Activated CD4-positive, alpha-beta T cell treated with anti-CD3 and anti-CD28 coated beads, Interleukin-2, amount 10 ng/mL, durations not matched to agents 24 days and 14 days (primary cell): ENCODE measurements at places on chromosomes 2 and 18. TPM values are rescaled to one million over a fixed set of nuclear protein-coding genes. Genes with fewer than 3 reads are reported as not detected.

The POMC gene
- total RNA-seq: 6.9 and 7.2 TPM in 2 replicates

The DUSP19 gene
- total RNA-seq: 1.0 and 2.3 TPM in 2 replicates

The AMER3 gene
- total RNA-seq: not detected in 2 replicates

The KCNE4 gene
- not detected in 2 replicates for total RNA-seq

The CLEC4F gene
- total RNA-seq: not detected in 2 replicates

The AQP12A gene
- not detected in 2 replicates for total RNA-seq

The SERPINB4 gene
- total RNA-seq: not detected in 2 replicates

The CFAP65 gene
- total RNA-seq: not detected in 2 replicates

The GREB1L gene
- total RNA-seq: not detected in 2 replicates

The CNDP1 gene
- total RNA-seq: not detected in 2 replicates

The ADAM23 gene
- total RNA-seq: 0.05 and 0.38 TPM in 2 replicates

The HOXD8 gene
- total RNA-seq: not detected in 2 replicates

The RGPD4 gene
- total RNA-seq: not detected in 2 replicates

The HTR2B gene
- total RNA-seq: 0.09 TPM in 1 of 2 replicates, not detected in the other

The POTEI gene
- not detected in 2 replicates for total RNA-seq

The BCL11A gene
- not detected in 2 replicates for total RNA-seq

The SCN9A gene
- total RNA-seq: not detected in 2 replicates

The AKAIN1 gene
- total RNA-seq: not detected in 2 replicates

The CRYGC gene
- total RNA-seq: not detected in 2 replicates

The RND3 gene
- total RNA-seq: not detected in 2 replicates

The SKOR2 gene
- total RNA-seq: not detected in 2 replicates

The ANKRD12 gene
- 60.8 TPM in 2 replicates for total RNA-seq

The TMEM178A gene
- 0.14 TPM in 1 of 2 replicates, not detected in the other for total RNA-seq

The ZNF396 gene
- 0.19 and 0.26 TPM in 2 replicates for total RNA-seq

The SLC5A7 gene
- total RNA-seq: not detected in 2 replicates

The ACOXL gene
- total RNA-seq: 0.69 and 1.0 TPM in 2 replicates

The NT5DC4 gene
- total RNA-seq: 0.24 TPM in 1 of 2 replicates, not detected in the other

The SUCLG1 gene
- total RNA-seq: 71.9 and 72.6 TPM in 2 replicates

The CENPA gene
- 21.8 and 23.6 TPM in 2 replicates for total RNA-seq

The NEB gene
- total RNA-seq: 0.02 and 0.09 TPM in 2 replicates

The PXDN gene
- total RNA-seq: 1.1 and 1.3 TPM in 2 replicates

The SCYGR4 gene
- total RNA-seq: not detected in 2 replicates

The SRD5A2 gene
- total RNA-seq: not detected in 2 replicates

The ARID5A gene
- total RNA-seq: 214 and 229 TPM in 2 replicates

The NT5C1B gene
- total RNA-seq: not detected in 2 replicates

The ST8SIA5 gene
- total RNA-seq: not detected in 2 replicates

The PROM2 gene
- total RNA-seq: 0.54 and 1.4 TPM in 2 replicates

The CCDC178 gene
- total RNA-seq: not detected in 2 replicates

The FAM237A gene
- not detected in 2 replicates for total RNA-seq

The CYP26B1 gene
- not detected in 2 replicates for total RNA-seq

The BMP10 gene
- total RNA-seq: not detected in 2 replicates

The NCKAP1 gene
- 14.5 TPM in 2 replicates for total RNA-seq

The NOSTRIN gene
- total RNA-seq: not detected in 2 replicates

The ALPG gene
- total RNA-seq: not detected in 2 replicates

The MAP3K20 gene
- 17.9 and 19.1 TPM in 2 replicates for total RNA-seq

The GYPC gene
- total RNA-seq: 120 and 122 TPM in 2 replicates

The MOGAT1 gene
- not detected in 2 replicates for total RNA-seq

The KLHL30 gene
- not detected in 2 replicates for total RNA-seq

The STAT4 gene
- total RNA-seq: 47.9 and 50.8 TPM in 2 replicates

The DSC3 gene
- total RNA-seq: not detected in 2 replicates

The SLC19A3 gene
- total RNA-seq: not detected in 2 replicates

The TANK gene
- 91.2 and 97.2 TPM in 2 replicates for total RNA-seq

The EPB41L3 gene
- 1.5 TPM in 2 replicates for total RNA-seq

The PTCD3 gene
- total RNA-seq: 169 and 177 TPM in 2 replicates

The MDH1B gene
- 0.12 and 0.47 TPM in 2 replicates for total RNA-seq

The MC5R gene
- total RNA-seq: not detected in 2 replicates

The DSC2 gene
- not detected in 2 replicates for total RNA-seq

The MLPH gene
- total RNA-seq: not detected in 2 replicates

The SIX3 gene
- not detected in 2 replicates for total RNA-seq

The CD226 gene
- total RNA-seq: 121 and 123 TPM in 2 replicates
